ENCODE measurements at places on chromosomes 4 and X.

DNA sequence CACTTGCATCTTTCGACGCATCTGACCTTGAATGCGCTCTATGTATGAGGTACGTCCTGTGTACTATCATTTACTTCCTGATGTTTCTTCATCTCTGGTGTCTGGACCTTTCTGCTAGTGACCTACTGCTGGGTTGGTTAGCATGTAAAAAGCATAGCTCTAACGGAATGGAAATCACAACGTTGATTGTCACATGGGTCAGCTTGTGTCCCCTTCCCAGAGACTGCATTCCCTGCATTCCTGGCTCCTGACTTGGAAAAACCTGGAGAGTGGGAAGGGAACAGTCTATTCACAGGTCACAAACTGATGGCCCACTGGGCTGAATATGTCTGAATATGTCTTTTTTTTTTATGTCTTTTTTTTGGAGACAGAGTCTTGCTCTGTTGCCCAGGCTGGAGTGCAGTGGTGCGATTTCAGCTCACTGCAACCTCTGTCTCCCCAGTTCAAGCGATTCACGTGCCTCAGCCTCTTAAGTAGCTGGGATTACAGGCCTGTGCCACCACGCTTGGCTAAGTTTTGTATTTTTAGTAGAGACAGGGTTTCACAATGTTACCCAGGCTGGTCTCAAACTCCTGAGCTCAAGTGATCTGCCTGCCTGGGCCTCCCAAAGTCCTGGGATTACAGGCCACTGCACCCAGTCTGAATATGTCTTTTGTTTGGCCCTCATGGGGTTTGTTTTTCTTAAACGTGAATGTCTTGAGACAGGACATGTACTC, 16.3 kb downstream of the LONRF3 start:
- no peak for DNase-seq

- no peak for DNase-seq
Observed at GRCh38 chr4:54172156-54172555, 56.9 kb upstream of the PDGFRA start.

GRCh38 chr4:127469959-127470809, 162.6 kb upstream of the INTU start:
- no peak for DNase-seq

- DNase-seq, result no peak
Observed at GRCh38 chr4:3364634-3365314, 72.0 kb downstream of the RGS12 start.

GRCh38 chr4:5885733-5886132, 7.2 kb downstream of the CRMP1 start:
- no peak for DNase-seq

- DNase-seq, result no peak
Observed at GRCh38 chrX:136028383-136028984, 43.2 kb downstream of the SLC9A6 start.

- no peak for DNase-seq
Observed at GRCh38 chrX:65697211-65697641, 29.8 kb downstream of the MSN start.

DNA sequence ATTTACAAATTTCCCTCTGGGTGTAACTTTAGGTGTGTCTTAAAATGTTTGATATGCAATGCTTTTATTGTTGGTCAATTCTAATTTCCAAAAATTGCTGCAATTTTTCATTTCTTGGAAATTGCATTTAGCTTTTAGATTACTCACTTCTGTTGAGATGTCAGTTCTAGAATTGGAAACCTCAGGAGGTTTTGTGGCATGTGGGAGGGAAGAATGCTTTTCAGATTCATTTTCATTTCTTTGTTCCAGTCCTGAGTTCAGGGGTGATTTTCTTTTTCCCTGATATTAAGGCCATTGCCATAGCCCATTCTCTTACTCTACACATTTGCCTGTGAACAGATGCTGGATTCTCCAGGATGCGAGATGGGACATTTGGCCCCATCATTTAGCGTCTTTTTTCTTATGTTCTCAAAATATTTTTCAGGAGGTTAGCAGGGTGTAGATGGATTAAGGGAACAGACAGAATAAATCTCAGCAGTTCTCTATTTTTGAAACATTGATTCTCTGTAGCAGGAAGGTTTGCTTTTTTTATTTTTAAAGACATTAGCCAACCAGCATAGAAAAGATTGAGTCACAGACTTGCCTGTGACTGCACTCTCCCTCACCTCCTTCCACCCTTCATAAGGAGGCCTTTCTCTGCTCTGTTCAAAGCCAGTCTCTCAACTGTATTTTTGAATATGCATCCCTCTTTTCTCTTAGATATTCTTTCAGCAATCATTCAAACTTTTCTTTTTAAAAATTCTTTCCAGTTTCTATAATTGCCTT, 238.4 kb upstream of the ANXA3 start:
- DNase-seq, result no peak

GRCh38 chr4:70984589-70984988, 8.9 kb upstream of the DCK start:
- DNase-seq, result no peak

DNA sequence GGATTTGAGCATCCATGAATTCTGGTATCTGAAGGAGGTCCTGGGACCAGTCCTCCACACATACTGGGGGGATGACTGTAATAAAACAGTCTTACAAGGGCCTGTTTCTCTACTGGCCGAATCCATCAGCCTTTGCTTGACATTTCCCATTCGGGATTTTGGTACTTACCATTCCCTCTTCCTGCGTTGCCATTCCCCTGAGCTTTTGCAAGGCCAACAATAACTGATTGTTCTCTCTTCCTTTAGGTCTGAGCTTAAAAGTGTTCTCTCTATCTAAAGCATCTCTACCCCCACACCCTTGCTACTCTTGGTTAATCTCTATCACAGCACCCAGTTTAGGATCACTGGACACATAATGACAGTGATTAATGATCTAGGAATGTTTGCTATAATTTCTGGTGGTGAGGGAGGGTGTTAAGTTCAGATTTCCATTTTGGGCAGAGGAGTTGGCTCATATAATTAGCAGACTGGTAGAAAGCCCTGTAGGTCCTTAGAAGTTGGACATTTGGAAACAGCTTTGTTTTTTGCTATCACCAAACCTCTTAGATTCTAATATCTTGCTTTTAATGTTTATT, 29.4 kb downstream of the TMA16 start:
- DNase-seq, result no peak

- no peak for DNase-seq
Observed at GRCh38 chr4:138616775-138617174, 374.6 kb upstream of the SLC7A11 start.

DNA sequence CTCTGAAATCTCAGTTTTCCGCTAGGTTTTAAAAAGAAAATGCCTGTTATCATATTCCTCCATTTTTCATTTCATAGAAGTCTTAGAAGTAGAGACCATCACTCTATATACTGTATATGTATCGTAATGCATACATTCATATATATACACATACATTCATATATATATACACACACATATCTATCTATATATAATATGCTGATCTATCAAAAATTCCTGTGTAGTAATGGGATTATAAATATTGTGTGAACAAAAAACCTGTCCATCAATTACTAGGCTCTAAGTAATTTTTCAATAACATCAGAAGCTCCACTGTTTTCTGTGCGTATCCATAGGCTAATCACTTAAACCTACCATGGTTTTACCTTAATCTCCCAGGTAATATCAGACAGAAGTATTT, 150.2 kb downstream of the DCHS2 start:
- DNase-seq, result no peak

DNA sequence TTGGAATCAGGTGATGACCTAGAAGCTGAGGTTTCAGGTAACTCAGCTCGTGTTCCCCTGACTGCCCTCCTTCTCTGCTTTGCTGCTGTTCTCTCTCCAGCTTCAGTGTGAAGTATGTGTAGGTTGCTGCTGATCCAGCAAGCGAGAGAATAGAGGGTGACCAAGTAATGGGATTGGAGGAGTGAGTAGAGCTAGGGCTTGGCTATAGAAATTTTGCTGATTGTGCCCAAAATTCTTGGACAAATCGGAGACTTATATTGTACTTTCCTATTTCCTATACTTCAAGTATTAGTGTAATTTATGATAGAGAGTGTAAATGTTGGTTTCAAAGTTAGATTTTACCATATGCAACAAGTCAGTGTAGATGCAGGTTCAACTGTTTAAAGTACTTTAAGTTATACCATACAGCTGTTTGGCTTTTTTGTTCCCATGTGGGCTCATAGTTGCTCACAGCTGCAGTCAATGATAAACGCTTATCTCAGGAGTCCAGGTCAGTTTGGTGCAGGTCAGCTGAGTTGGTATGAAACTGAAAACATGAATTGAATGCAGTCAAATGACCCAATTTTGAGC, 48.0 kb downstream of the RAPGEF2 start:
- DNase-seq, result no peak

DNA sequence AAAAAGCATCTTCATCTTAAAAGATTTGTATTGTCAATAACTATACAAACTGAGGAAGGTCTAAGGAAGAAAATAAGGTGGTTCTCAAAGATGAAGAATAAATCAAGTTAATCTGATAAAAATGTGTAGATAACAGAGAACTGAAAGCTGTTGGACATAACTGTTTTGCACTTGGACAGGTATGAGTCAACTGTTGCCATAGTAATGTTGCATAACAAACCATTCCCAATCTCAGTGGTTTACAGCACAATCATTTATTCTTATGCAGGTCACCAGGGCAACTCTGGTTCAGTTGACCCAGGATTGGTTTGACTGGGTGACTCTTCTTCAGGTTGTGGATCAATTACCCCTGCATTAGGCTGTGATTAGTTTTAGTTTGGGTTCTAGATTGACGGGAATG, 2197.7 kb downstream of the ARAP2 start:
- DNase-seq, result no peak

DNA sequence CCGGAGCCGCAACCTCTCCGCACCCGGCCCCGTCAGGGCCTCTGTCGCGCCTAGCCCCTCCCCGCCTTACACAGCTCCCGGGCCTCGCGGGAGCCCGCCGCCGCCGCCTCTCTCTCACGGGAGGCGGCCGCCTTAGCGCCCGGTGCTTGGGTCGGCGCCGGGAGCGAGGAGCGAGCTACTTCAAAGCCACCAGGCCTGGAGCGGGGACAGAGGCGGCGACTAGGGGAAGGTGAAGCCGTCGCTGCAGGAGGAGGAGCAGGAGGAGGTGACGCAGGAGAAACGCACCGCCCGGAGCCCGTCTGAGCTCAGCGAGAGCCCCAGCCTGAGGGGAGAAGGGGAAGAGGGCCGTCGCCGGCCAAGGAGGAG, 250 bp downstream of the USP9X start:
- peak; percentile 15 for DNase-seq

GRCh38 chrX:126509923-126510322, 42.7 kb downstream of the DCAF12L1 start:
- no peak for DNase-seq

- DNase-seq, result no peak
Observed at GRCh38 chr4:157832596-157832995, 340.2 kb downstream of the GASK1B start.

- no peak for DNase-seq
Observed at GRCh38 chrX:65928522-65928921, 111.4 kb downstream of the VSIG4 start.
